NCI-H1436 (cell line): ENCODE measurements at places on chromosomes 16 and 17.

- no peak for DNase-seq
Observed at GRCh38 chr17:72872396-72872795, 220.1 kb downstream of the SLC39A11 start.

DNA sequence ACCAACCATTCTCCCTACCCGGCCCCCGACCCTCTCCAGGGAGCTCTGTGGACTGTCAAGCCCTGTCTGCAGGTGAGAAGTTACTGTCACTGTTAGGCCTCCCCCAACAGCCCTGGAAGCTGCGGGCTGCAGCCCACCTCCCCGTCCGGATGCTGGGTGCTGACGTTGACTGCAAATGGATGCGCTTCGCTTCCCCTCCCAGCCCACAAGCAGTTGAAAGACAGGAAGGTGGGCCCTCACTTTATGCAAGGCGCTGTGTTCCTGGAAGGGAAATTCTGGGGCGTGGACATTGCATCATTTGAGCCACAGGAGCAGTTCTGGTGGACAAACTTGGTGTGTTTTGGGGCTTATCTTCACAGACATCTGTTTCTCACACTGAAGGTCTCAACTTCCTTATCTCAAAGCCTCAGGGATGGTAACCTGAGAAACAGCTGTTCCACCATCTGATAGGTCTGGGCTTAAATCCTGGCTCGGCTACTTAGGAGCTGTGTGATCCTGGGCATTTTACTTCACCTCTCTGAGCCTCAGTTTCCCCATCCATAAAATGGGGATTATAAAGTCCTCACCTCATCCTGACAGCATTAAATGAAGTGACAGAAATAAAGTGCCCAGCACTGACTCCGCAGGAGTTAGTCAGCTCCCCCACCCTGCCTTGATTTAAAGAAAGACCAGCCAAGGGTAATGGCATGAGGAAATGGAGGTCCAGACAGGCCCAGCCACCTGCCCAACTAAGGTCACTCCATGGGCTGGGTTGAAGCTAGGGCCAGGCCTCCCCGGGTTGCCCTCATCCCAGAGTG lies 4.6 kb upstream of the DRC7 start:
- no peak for DNase-seq

- DNase-seq: no peak
Observed at GRCh38 chr17:7282752-7283321, 1.3 kb downstream of the SLC2A4 start.

DNA sequence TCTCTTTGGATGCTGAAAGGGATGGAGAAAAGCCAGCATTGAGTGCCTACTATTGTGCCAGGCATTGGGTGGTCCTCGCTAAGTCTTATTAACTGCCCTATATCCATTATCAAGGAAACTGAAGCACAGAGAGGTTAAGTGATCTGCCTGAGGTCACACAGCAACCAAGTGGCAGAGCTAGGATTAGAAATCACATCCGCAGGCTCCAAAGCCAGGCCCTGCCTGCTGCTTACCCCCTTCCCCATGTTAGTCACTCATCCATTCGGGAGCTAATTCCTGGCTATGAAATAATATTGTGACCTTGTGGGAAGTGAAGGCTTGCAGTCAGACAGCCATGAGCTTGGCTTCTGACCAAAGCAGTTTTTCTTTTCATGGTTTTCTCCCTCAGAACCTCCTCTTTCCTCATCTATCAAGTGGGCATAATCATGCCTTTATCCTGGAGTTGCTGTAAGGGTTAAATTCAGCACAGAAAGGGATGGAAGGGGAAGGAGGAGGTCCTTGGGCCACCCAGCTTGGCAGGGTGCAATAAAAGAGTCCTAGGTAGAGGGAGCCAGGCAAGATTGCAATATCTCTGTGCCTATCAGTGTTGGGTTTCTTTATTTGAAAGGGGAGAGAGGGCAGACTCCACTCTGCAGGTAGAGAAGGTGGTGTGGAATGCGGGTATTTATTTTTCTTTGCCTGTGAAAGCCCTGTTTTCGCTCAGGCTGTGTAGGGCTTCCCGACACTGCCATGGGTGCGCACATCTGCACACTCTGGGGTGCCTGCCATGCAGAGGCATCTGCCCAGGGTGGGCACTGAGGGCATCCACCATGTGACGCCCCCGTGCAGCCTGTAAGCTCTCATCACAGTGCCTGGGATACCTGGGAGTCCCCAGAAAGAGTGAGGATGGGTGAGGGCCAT lies 11.3 kb downstream of the RAI1 start:
- no peak for DNase-seq
